ENCODE measurements at places on chromosomes 7 and 10. TPM values are rescaled to one million over a fixed set of nuclear protein-coding genes. Genes with fewer than 3 reads are reported as not detected.

Gene HSPA12A
- total RNA-seq = 40.9 TPM

Gene C10orf143
- total RNA-seq = 6.5 TPM

Gene BHLHA15
- total RNA-seq = not detected

Gene MASTL
- total RNA-seq = 7.5 TPM

Gene GRM8
- total RNA-seq = 0.38 TPM

Gene FAM20C
- total RNA-seq = 33.5 TPM

- H3K4me3 ChIP-seq = no peak overlapping the region
- H3K27me3 ChIP-seq = no peaks in the 10 kb centered on the region
- no peaks in the 10 kb centered on the region for H3K4me1 ChIP-seq
Observed at GRCh38 chr10:90560331-90560730, 297.5 kb downstream of the HTR7 start.

- no peak overlapping the region for H3K27ac ChIP-seq
- no peaks in the 10 kb centered on the region for H3K4me1 ChIP-seq
- H3K27me3 ChIP-seq = no peaks in the 10 kb centered on the region
- no peak for DNase-seq
Observed at GRCh38 chr7:34838329-34838728, 180.3 kb downstream of the NPSR1 start.

DNA sequence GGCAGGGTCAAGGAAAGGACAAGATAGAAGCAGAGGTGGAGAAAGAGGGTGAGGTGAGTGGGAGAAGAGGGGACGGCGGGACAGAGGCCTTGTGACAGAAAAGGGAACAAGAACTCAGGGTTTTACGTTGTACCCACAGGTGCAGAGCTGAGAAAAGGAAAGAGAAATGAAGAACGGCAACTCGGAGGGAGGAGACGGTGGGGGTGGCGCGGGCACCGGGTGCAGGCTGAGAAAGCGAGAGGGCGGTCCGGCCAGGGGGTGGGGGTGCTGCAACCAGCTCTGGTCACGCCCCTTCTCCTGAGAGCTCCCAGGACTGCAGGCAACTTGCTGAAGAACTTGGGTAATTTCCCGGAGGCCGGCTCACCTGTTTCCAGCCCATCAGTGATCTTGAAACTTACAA lies 65.3 kb downstream of the CARD11 start:
- no peak for DNase-seq
- H3K27ac ChIP-seq = no peak overlapping the region
- no peaks in the 10 kb centered on the region for H3K36me3 ChIP-seq
- H3K27me3 ChIP-seq = no peaks in the 10 kb centered on the region
- no peak overlapping the region for H3K4me3 ChIP-seq
- no peaks in the 10 kb centered on the region for H3K4me1 ChIP-seq

- no peak overlapping the region for H3K4me3 ChIP-seq
- peak overlapping the region; percentile 46 for H3K27ac ChIP-seq
- H3K36me3 ChIP-seq = no peaks in the 10 kb centered on the region
- H3K27me3 ChIP-seq = no peaks in the 10 kb centered on the region
- peaks cover 11% of the 10 kb centered on the region for H3K4me1 ChIP-seq
Observed at GRCh38 chr10:63713191-63714144, 192.3 kb downstream of the REEP3 start.

DNA sequence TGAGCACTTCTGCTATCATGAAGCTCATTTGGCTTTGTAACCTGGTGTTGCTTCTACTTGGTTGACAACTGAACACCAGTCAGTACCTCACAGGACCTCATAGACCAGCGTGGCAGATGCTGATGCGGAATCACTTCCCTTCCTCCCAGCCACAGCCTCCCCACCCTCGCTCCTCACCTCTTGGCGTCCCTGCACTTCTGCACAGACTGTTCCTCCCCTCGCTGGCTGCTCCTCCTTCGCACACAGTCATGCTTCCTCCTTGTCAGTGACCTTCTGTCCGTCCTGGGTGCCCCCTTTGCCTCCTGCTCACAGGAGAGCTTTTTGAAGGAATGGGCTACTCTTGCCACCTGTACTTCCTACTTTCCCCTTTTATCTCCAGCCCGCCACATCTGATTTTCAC lies 61.4 kb upstream of the CTBP2 start:
- H3K36me3 ChIP-seq = no peaks in the 10 kb centered on the region
- no peak overlapping the region for H3K27ac ChIP-seq
- H3K27me3 ChIP-seq = no peaks in the 10 kb centered on the region
- no peaks in the 10 kb centered on the region for H3K4me1 ChIP-seq
- no peak for DNase-seq
- no peak overlapping the region for H3K4me3 ChIP-seq

GRCh38 chr7:98641646-98642500 lies 24.8 kb downstream of the NPTX2 start:
- H3K27me3 ChIP-seq = no peaks in the 10 kb centered on the region
- no peaks in the 10 kb centered on the region for H3K4me1 ChIP-seq
- no peak overlapping the region for H3K4me3 ChIP-seq
- H3K36me3 ChIP-seq = no peaks in the 10 kb centered on the region
- DNase-seq = no peak

- no peaks in the 10 kb centered on the region for H3K36me3 ChIP-seq
- H3K27me3 ChIP-seq = no peaks in the 10 kb centered on the region
- DNase-seq = no peak
- H3K27ac ChIP-seq = no peak overlapping the region
- H3K4me3 ChIP-seq = no peak overlapping the region
Observed at GRCh38 chr7:157937406-157937805, 600.6 kb downstream of the DNAJB6 start.

GRCh38 chr7:70717553-70718329 lies 414.2 kb upstream of the GALNT17 start:
- H3K36me3 ChIP-seq = no peaks in the 10 kb centered on the region
- H3K4me3 ChIP-seq = no peak overlapping the region
- no peak overlapping the region for H3K27ac ChIP-seq
- H3K27me3 ChIP-seq = no peaks in the 10 kb centered on the region

GRCh38 chr7:132805766-132806165 lies 229.5 kb upstream of the PLXNA4 start:
- no peaks in the 10 kb centered on the region for H3K27me3 ChIP-seq
- no peak for DNase-seq
- no peaks in the 10 kb centered on the region for H3K36me3 ChIP-seq
- H3K27ac ChIP-seq = no peak overlapping the region
- no peak overlapping the region for H3K4me3 ChIP-seq
- H3K4me1 ChIP-seq = no peaks in the 10 kb centered on the region

- no peak overlapping the region for H3K27ac ChIP-seq
- DNase-seq = no peak
- no peaks in the 10 kb centered on the region for H3K36me3 ChIP-seq
- no peaks in the 10 kb centered on the region for H3K27me3 ChIP-seq
Observed at GRCh38 chr7:37353949-37354655, 94.6 kb downstream of the ELMO1 start.

GRCh38 chr10:117133273-117134055 lies 4.6 kb downstream of the VAX1 start:
- H3K4me1 ChIP-seq = peaks cover 4% of the 10 kb centered on the region
- no peak for DNase-seq
- H3K36me3 ChIP-seq = no peaks in the 10 kb centered on the region
- H3K27ac ChIP-seq = no peak overlapping the region
- H3K4me3 ChIP-seq = no peak overlapping the region

- no peaks in the 10 kb centered on the region for H3K36me3 ChIP-seq
- H3K4me1 ChIP-seq = no peaks in the 10 kb centered on the region
- H3K4me3 ChIP-seq = no peak overlapping the region
- H3K27me3 ChIP-seq = no peaks in the 10 kb centered on the region
- H3K27ac ChIP-seq = no peak overlapping the region
Observed at GRCh38 chr7:34430456-34430855, 227.6 kb upstream of the NPSR1 start.

DNA sequence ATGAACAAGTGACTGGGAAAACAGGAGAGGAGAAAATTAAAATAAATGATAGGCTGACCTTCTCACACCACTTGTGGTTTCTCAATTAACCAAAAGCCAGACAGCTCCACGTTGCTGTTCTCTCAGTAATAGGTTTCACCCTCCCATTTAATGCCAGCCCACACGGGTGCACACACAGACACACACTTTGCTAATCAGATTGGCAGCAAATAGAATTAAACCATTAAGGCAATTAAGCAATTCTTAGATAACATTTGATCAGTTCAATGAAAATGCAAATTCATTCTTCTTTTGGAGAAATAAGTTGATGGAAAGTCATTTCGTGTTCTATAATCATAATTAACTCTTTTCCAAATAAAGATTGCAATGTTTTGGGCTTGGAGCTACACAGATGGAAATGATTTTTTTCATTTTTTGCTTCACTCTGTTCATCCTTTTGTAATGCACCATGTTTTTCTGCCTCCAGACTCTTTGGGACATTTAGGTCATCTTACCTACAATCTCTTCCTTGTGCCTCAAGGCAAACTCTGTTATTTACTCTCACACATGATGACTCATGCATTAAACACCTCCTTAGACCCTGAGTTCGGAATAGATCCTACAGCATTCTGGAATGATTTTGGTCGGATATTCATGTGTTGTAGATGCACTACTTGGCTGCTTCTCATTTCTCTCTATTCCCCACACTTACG lies 700.7 kb downstream of the AUTS2 start:
- H3K36me3 ChIP-seq = no peaks in the 10 kb centered on the region
- no peak overlapping the region for H3K4me3 ChIP-seq
- no peak overlapping the region for H3K27ac ChIP-seq
- H3K27me3 ChIP-seq = no peaks in the 10 kb centered on the region

DNA sequence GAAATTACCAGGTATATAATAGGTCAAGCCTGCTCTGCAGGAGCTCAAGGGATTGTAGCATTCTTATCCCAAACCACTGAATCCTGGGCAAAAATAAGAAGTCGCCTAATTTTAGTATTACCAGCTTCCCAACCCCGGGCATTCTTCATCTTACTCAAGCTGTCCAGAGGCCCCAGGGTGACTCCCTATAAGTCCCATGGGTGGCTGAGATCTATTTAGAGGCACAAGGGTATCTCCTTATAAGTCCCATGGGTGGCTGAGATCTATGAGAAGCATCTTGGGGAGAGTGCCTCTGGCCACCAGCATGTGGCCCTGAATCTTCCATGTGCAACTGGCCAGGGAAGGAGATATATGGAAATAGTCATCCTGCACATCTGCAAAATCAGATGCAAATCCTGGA lies 38.9 kb downstream of the PRSS2 start:
- H3K36me3 ChIP-seq = no peaks in the 10 kb centered on the region
- H3K4me3 ChIP-seq = no peak overlapping the region
- no peak overlapping the region for H3K27ac ChIP-seq
- DNase-seq = no peak

DNA sequence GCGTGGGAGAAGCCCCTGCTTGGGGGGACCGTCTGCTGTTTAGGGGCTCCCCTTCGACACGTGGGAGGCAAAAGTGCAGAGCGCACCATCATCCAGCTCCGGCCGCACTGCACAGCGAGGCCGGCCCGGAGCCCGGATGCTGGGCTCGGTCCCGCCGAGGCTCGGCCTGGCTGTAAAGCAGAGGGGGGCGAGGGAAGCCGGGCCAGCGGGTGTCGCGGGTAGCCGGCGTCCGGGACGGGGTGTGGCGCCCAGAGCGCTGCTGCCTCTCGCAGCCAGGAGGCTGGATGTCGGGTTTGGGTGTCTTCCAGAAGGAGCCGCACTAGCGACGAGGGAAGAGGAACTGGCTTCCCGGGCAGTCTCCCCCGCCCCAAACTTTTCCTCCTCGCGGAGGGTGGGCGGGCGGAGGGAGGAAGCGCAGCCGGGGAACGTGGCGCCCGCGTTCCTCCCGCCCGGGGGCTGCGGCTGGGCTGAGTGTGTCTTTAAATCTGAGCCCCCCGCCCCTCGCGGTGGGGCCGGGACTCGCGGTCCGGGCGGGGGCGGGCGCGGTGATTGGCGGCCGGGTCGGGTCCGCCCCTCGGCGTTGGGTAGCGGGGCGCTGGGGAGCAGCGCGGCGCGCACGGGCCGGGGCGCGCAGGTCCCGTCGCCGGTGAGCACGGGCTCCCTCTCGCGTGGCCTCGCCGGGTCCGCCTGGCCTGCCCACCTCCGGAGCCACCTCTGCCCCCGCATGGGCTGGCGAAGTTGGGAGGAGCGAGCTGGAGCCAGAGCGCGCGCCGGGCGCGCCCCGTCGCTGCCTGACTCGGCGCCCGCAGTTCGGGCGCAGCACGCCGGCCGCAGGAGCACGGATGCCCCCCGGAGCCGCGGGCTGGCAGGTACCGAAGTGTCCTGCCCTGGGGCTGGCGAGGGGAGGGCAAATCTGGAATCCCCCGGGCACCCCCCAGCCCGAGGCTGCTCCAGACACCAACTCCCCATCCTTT lies at the start of gene PALD1:
TSS of gene PALD1 (plus strand) at position 577 of the 974 bp plus-strand sequence. CDS start 47,185 bp downstream, outside the sequence.
- peak; percentile 80 for DNase-seq
- no peaks in the 10 kb centered on the region for H3K36me3 ChIP-seq
- peak within 1 kb of the TSS; percentile 4 for H3K27ac ChIP-seq
- peaks cover 27% of the 10 kb centered on the region for H3K4me1 ChIP-seq

DNA sequence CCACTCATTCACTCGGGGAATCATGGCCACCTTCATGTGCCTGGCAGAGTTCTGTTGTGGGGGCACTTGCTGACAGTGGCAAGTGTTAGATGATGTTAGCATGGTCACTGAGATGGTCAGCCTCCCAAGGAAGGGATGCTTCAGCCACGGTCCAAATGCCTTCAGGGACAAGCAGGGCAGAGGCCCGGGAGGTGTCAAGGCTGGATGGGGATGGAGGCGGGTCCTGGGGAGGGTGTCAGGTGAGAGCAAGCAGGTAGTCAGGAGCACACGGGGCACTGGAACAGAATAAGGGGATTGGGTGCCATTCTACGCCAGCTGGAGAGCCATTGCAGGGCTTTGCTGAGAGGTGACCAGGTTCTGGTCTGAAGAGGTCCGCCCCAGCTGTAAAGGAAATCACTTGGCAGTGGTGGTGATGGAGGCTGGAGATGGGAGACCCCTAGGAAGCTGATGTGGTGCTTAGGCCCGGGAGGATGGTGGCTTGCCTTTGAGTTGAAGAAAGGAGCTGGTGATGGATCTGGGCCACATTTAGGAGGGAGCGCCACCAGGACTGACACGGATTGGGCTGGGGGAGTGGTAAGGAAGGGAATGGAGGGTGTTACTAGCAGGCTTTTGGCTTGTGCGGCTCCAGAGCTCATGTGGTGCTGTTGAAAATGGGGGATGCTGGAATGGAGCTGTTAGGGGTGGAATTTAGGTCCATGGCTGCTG lies 24.1 kb downstream of the AGAP3 start:
- H3K4me3 ChIP-seq = no peak overlapping the region
- no peak for DNase-seq
- H3K36me3 ChIP-seq = no peaks in the 10 kb centered on the region
- H3K27ac ChIP-seq = no peak overlapping the region

- DNase-seq = no peak
- no peak overlapping the region for H3K27ac ChIP-seq
- no peaks in the 10 kb centered on the region for H3K36me3 ChIP-seq
- peaks cover under 1% of the 10 kb centered on the region for H3K4me1 ChIP-seq
- H3K27me3 ChIP-seq = no peaks in the 10 kb centered on the region
- no peak overlapping the region for H3K4me3 ChIP-seq
Observed at GRCh38 chr7:47191316-47191715, 390.6 kb downstream of the TNS3 start.

GRCh38 chr10:63883861-63884260 lies 362.7 kb downstream of the REEP3 start:
- no peaks in the 10 kb centered on the region for H3K4me1 ChIP-seq
- no peak overlapping the region for H3K27ac ChIP-seq
- no peaks in the 10 kb centered on the region for H3K27me3 ChIP-seq
- DNase-seq = no peak
- H3K36me3 ChIP-seq = no peaks in the 10 kb centered on the region

- H3K27ac ChIP-seq = no peak overlapping the region
- no peaks in the 10 kb centered on the region for H3K27me3 ChIP-seq
- H3K4me3 ChIP-seq = no peak overlapping the region
- DNase-seq = no peak
- no peaks in the 10 kb centered on the region for H3K36me3 ChIP-seq
Observed at GRCh38 chr10:61795147-61795546, 106.4 kb upstream of the ARID5B start.

All from ovary (tissue), 10 donors.